CD4-positive, alpha-beta T cell treated with Interleukin-15 for 4 hours (primary cell): ENCODE measurements at places on chromosomes 3 and 15.

DNA sequence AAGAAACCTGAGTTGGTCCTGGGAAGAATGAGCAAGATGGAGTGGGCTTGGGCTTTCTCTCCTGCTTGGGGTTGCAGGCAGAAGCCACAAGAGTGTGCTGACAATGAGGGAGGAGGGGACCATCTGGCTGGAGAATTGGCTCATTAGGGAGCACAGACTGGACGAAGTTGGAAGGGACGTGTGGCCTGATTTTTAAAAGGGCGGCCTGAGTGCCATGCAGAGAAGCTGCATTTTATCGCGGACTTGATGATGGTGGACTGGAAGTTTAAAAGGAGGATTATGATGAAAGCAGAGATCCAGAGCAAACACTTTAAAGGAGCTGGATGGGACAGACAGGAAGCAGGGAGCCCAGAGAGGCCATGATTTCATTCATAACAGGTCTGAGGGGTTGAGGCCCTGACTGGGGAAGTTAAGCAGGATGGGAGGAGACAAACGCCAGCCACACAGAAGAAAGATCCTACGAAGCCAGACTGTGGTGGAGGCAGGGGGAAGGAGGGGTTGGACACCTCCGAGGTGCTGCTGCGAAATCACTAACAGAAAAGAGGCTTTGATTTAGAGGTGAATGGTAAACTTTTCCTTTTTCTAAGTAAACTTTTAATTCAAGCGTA lies 23.6 kb downstream of the TLNRD1 start:
- no peak for DNase-seq

- DNase-seq: peak; percentile 29
These were observed 670 bp downstream of the PRKCI start for GRCh38 chr3:170222647-170223541.

DNA sequence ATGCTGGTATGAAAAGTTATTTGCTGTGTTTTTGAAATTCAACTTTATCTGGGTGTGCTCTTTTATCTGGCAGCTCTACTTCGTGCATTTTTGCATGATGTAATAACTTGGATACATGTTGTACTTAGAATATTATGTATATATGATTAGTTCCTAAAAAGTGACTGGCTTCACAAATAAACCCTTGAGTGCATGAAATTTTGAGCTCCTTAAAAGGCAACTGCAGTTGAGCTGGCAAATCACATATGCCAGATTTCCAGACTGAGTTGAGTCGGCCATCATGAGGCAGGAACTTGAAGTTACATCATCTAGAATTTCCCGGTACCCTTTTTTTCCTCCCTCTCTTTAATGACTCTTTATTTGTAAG lies 162.5 kb downstream of the FNDC3B start:
- no peak for DNase-seq

- DNase-seq: no peak
These were observed 170.2 kb upstream of the ICE2 start for GRCh38 chr15:60648928-60649679.

DNA sequence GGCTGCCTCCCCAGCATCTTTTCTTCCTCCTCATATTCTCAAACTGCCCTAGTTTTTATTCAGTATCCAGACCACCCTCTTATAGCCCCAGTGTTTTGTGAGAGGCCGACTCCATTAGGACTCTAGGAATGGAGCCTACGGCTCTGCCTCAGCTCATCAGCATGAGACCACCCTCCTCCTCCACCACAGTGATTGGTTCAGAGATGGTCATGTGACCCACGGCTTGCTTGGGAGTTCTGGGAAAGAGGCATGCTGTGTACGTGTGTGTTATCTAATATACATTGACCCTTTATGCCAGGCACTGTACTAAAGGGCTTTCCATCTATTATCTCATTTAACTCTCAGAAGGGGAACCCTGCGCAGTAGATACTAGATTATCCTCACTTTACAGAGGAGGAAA lies 17.8 kb upstream of the CMTM7 start:
- DNase-seq: no peak

GRCh38 chr3:123562547-123562946 lies 22.3 kb downstream of the HACD2 start:
- DNase-seq: no peak

DNA sequence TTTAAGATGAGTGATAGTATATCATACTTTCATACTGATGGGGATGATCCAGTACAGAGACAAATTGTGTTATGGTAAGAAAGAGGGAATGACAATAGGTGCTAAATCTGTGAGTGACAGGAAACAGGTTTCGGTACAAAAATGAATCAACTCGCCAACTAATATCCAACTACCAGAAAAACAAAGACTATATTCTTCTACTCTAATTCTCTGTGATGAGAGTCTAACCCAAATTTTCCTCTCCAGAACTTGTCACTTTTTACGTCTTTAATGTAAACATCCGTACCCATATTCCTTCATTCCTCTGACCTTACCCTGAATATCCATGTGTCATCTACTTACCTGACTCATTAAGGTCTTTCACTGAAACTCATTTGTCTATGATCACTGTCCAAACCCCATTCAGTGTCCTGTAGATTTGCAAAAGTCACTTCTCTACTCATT lies 39.6 kb downstream of the SCAPER start:
- DNase-seq: no peak

DNA sequence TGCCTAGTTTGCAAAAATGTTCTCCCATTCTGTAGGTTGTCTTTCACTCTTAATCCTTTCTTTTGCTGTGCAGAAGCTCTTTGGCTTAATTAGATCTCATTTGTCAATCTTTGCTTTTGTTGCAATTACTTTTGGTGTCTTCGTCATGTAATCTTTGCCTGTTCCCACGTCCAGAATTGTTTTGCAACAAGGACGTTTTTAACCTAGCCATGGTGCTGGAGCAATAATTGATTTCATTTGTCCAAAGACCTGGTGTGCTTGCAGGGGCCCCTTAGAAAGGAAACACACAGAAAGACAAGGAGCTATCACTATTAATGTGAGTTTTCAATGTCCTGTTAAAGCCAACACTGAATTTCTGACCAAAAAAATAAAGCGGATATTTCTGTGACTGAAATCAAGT lies 89.1 kb upstream of the GALNT15 start:
- no peak for DNase-seq

- no peak for DNase-seq
These were observed 51.5 kb downstream of the MGLL start for GRCh38 chr3:127770671-127771355.

- DNase-seq: no peak
These were observed 36.3 kb downstream of the UBE2E2 start for GRCh38 chr3:23239211-23240068.

DNA sequence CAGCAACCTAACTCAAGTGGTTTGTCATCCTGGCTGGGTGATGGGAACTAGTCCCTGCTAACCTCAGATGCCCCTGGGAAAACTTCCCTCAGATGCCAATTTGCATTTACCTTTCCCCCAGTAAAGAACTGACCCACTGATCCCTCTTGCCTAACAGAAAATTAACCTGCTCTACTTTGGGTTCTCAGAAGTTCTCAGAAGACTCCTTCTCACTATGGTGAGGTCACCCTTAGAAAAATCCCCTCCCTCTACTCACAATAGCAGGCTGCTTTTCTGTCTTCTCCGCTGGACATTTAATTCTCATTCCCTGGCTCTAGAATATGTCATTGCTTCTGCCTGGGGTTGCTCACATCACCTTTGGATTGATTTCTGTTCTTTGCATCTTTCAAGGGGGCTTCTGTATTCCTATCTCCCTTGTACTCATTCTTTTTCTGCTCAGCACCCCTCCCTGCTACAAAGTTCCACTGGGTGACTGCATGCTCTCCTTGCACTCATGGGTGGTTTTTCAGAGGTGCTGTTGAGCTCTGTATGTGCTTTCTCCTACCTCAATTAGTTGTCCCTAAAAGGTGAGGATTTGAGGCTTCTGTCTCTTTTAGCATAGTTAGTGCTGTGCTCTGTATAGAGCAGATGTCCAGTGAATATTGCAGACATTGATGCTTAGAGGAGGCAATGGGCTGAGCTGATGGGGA lies 869 bp downstream of the PLA1A start:
- DNase-seq: no peak

- no peak for DNase-seq
These were observed 112.0 kb downstream of the AKAP13 start for GRCh38 chr15:85492406-85492805.

GRCh38 chr3:44033123-44033522 lies 208.6 kb upstream of the TOPAZ1 start:
- DNase-seq: no peak

GRCh38 chr15:78329625-78330024 lies 10.5 kb upstream of the CRABP1 start:
- DNase-seq: no peak

- no peak for DNase-seq
These were observed 305.6 kb upstream of the SEMA6D start for GRCh38 chr15:47411733-47412132.

GRCh38 chr3:179608931-179609720 lies 4.5 kb downstream of the NDUFB5 start:
- DNase-seq: peak; percentile 55

DNA sequence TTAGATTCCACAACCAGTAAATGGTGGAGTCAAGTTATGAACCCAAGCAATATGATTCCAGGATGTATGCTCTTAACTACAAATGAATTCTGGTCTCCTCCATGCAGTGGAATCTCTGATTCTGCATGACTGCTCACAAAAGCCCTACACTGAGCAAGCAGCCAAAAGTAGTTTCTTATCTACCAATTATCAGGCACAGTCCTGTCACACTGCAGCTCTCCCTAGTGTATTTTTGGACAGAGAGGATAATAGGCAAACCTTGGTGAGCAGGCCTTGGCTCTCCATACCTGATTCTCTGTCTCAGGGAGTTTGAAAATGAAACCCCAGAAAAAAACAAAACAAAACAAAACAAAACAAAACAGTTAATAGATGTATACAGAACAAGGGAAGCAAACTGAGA lies 3.5 kb upstream of the SSR3 start:
- DNase-seq: no peak

GRCh38 chr3:146222204-146223046 lies 28.5 kb downstream of the PLSCR4 start:
- no peak for DNase-seq

- DNase-seq: no peak
These were observed 42.5 kb downstream of the EEFSEC start for GRCh38 chr3:128195802-128196201.

DNA sequence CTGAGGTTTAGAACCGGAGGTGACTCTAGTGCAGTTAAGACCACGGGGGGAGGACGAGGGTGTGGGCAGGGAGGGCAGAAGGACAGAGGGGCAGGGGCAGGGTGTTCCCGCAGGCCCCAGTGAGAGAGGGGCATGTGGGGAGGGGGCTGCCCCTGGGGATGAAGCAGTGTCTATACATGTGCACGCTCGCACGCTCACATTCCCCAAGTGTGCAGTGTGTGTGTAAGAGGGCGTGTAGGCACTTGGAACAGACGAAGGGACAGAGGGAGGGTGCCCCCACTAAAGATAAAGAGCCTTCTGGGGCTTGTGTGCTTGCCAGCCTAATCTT lies 69.5 kb upstream of the MEF2A start:
- no peak for DNase-seq

DNA sequence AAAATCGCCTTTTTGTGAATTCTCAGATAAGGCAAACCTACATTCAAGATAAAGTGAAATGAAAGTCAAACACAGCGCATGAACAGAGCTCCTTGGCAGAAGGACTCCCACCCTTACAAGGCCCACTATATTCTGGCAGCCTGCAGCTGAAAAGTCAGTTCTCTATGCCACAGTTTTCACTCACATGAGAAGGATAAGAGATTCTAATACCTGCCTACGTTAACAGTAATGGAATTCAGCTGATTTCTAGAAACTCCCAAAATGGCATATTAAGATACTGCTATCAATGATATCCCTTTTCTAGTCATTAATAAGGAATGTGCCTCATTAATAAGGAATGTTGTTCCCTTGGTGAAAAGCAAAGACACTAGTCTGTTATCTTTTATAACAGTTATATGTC lies 27.0 kb downstream of the SLC30A4 start:
- no peak for DNase-seq

DNA sequence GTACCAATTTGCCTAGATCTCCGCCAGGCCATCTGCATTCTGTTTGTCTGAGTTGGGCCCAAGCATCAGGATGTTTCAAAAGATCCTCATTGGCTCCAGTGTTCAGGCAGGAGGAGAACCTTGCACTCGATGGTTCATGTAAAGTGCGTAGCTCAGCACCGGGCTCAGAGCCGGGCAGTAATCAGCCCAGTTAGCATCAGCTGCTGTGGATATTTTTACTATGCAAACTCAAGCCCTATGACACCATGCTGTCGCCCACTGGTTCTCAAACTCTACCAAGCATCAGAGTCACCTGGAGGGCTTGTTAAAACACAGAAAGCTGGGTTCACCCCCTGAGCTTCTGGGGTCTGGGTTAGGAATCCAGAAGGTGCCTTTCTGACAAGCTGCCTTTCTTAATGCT lies 310.8 kb downstream of the SHQ1 start:
- DNase-seq: no peak

DNA sequence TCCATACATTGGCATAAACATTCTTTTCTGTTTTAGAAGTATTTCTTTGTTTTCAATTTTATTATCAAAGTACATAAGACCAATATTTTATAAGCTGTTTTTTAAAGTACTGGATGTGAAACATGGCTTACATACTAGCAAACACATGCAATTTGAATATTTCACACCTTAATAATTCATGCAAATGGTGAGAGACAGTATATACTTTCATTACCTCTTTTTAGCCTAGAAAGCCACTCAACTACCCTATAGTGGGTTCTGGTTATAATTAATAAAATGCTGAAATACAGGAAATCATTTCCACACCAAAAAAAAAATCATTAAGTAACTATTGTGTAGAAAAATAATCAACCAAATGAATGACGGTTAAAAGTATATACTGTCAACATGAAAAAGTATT lies 38.5 kb upstream of the MELTF start:
- no peak for DNase-seq

GRCh38 chr15:36265422-36265821 lies 314.0 kb upstream of the CDIN1 start:
- DNase-seq: no peak

DNA sequence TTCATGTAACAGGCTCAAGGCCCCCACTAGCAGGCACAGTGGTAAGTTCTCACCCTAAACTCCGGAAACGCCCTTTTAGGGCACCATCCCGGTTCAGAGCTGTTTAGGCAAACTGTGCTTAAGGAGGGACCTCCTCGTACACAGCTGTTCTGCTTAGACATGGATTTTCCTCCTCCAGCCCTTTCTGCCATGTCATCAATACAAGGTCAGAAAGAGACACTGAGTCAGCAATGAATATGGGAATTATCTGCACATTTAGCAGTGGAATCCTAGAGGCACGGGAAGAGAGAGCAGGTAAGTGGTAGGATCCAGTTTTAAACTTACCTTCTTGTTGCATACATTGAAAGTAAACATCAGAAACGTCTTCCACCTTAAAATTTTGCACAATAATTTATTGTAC lies 107.3 kb downstream of the KCNAB1 start:
- no peak for DNase-seq
